ENCODE measurements at places on chromosomes 7 and 10.

DNA sequence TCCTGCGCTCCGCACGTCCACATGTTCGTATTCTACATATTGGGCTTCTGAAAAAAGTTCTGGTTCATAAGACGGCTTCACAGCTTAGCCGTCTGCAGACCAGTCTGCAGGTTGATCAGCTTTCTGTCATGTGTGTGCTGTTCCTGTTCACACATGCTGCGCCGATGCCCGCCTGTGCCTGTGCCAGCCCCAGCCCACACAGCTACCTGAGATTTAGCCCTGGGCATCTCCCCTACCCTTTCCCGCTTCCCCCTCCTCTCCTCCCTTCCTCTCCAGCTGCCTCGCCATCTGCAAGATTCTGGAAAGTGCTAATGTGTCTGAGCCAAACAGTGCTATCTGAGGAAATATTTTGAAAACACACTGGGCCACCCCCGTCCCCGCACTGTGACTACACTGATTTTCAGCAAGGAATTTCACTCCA, 7.1 kb downstream of the CHST3 start:
- no peak for DNase-seq

GRCh38 chr10:122490786-122491680, 29.7 kb downstream of the HTRA1 start:
- no peak for DNase-seq

DNA sequence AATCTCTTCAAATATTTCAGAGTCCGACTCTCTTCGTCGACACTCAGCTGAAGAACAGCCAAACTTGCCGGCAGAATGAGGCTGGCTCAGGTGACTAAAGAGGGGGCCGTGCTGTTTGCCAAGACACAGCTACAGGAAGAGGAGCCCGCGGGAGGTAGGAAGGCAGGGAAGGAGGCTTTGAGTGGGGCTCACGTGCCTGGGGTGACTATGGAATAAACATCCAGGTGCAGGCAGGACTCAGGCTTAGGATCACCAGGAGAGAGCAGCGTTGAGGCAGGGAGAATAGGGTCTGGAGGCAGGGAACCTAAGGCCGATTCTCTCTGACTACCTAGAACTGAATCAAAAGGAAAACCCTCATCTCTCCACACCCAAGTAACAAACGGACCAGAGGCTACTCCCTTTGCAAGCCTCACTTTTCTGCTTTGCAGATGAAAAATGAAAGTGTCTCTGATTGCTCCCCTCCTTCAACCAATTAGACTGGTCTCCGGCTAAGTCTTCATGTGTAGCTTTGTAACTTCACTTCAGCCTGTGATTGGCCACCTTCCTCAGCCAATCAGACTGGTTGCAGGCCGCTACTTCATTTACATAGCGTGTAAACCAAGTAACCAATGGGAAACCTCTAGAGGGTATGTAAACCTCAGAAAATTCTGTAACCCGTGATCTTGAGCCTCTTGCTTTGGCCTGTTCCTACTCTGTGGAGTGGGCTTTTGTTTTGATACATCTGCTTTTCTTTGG, 19.7 kb upstream of the BNIP3 start:
- DNase-seq: no peak

- no peak for DNase-seq
These were observed 306.7 kb upstream of the MBL2 start for GRCh38 chr10:53079283-53079682.

GRCh38 chr7:74399006-74399405, 54.7 kb upstream of the GTF2IRD1 start:
- DNase-seq: no peak

DNA sequence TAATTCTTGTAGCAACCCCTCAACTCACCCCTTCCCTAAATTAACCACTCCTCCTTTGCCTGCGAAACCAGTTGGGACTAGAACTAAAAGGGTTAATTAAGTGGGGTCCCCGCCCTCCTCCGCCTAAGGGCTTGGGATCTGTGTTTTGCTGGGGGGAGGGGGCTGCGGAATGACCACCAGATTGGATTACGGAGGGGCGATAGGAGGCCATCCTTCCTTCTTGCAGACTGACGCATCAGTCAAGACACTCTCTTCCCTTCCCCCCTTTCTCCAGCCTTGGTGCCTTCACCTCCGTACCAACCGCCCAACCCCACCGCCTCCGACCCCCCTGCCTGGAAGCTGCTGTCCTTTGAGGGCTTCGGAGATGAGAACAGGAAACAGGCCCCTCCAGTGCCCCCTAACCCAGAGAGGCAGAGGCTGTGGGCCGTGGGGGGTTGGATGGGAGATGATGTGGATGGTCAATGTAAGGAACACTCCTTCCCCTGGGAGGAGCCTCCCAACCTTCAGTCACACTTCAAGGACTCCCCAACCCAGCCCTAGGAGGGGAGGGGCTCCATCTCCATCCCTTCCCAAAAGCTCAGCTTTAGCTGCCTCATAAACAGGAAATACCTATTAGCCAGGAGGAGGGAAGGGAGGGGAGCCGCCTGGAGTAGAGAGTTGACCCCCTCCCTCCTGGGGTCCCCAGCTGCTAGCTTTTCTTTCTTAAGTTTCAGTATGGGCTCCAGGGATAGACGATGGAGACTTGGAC, 997 bp upstream of the LDB1 start:
- DNase-seq: no peak

GRCh38 chr10:75682649-75683557, 251.5 kb downstream of the LRMDA start:
- no peak for DNase-seq

DNA sequence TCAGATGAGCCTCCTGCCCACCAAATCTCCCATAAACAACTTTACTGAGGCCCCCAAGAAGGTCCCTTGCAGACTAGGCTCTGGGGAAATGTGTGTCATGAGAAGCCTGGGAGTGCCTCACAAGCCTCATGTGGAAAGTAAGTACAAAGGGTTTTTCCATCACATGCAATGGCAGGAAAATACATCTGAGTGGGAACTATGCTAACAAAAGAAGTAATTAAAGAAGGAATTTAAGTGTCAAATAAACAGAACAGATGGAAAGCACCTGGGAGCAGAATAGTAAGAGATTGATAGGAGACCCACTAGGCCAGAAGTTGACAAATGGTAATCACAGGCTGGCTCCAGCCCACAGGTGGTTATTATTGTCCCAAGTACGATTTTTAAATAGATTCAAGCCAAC, 20.5 kb downstream of the GSAP start:
- no peak for DNase-seq

GRCh38 chr10:86067436-86068050, 299.1 kb downstream of the GRID1 start:
- DNase-seq: no peak

DNA sequence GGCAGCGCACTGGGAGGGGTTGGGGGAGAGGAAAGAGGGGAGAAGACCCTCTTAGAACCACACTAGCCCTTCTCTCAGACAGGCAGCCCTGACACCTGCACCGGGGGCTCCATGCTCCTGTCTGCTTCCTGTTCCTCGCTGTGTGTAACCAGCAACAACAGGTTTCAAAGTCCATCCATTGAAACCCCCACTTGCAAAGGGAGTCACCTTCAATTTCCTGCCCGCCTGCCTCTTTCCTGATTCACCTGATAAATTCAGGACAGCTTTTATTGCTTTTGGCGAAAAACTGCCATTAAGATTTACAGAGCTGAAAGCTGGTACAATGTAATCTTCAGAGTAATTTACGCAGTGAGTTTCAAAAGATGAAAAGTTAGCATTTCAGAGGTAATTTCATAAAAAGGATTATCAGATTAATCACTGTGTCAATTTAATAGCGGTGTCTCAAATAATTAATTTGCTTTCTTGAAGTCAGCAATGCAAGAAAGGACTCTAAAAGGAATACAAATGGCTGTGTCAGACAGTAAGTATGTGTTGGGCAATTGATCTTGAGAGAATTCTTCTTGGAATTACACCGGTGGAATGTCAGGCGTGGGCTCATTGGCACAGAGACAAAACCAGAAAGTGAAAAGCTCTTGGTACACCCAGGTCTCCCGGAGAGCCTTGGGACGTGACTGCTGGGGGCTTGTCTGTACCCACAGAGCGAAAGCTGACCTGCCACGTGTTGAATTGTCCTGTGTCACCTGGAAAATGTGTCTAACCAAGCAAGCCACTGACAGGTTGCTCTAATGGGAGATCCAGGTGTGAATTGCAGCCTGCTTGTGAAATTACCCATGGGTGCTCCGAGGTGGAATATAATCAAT, 60.7 kb downstream of the TMEM209 start:
- DNase-seq: no peak

DNA sequence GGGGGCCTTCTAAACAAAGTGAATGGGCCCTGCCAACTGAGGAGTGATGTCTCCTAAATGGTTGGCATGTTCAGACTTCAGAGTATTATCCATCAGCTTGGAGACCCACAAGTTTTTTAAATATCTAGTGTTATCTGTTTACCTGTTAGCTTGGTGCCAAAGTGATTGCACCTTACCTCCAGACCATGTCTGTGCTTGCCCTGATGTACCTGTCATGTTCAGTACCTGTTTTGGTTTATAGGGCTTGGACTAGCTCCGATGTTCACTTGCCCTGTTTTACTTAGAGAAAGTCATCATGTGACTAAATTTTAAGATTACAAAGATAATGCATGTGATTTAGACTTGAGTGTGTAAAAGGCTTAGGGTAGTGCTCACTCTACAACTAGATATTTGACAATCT, 67.7 kb downstream of the CNNM2 start:
- no peak for DNase-seq

Measured in activated CD4-positive, alpha-beta T cell treated with anti-CD3 and anti-CD28 coated beads for 1 hour (primary cell).